ENCODE measurements at places on chromosomes 5 and 9. TPM values are rescaled to one million over a fixed set of nuclear protein-coding genes. Genes with fewer than 3 reads are reported as not detected.

Gene TLX3
- total RNA-seq: not detected

Gene TTC23L
- not detected for total RNA-seq

Gene ACTL7A
- not detected for total RNA-seq

Gene LPAR1
- total RNA-seq: 37.3 TPM

Gene FAF2
- 20.6 TPM for total RNA-seq

Gene PCDHB7
- total RNA-seq: not detected

DNA sequence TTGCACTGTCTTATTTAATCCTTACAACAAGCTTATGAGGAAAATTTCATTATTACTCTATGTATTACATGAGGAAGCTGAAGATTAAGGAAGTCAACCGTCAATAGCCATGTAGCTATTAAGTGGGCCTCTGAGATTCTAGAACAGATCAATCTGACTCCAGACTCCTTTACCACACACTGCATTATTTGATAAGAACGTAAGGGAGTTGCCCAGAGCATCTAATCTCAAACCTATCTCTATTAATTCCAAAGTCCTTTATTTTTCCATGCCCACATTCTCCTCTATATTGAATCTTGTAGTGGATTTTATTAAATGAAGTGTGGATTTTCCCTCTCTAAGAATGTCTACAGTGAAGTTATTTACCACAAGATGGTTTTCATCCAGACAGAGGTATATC lies 118.2 kb upstream of the MTAP start:
- no peak for DNase-seq

GRCh38 chr9:16090907-16091629 lies 538.2 kb downstream of the CCDC171 start:
- DNase-seq: no peak

- DNase-seq: no peak
These were observed 398.5 kb upstream of the RPS23 start for GRCh38 chr5:82676661-82677060.

GRCh38 chr5:180128671-180129261 lies 57.2 kb upstream of the RNF130 start:
- DNase-seq: peak; percentile 18

DNA sequence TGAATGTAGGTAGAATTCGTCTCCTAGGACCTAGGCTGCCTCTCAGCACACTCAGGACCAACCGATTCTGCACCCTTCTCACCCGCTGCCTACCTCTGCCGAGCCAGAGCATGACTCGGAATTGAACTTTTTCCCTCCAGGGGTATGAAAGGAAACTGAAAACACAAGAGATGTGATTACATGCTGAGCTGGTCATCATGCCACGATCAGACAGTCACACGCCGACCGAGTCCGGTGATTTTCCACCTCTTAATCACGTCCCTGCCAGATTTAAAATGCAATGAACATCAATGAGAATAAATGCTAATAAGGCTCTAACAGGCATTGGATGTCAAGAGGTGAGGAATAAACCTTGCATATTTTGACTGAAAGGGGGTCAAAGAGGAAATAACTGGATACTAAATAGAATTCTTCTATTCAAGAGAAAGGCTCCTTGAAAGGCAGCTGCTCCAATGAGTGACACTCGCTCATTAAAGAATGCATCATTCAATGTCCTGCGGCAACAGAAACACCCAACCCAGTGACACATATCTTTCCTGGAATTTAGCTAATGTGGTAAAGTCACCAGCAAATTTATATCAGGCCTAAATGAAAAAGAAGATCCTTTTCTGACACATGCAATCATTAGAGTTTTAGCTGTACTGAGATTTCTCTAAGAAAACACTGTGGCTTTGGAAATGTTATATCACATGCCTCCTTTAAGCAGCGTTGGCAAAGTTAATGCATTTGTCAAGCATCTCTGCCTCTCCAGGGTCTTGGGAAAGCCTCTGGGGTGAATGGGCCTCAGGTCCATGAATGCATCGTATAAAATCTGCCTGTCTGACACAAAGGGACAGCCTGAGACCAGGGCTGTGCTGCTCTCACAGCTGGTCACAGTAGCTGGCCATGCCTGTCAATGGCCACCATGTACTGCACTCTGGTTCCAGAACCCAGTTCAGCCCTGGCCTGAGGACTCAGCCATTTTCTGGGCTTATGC lies 128.7 kb downstream of the SPOCK1 start:
- no peak for DNase-seq

GRCh38 chr5:133736512-133736911 lies 124.2 kb upstream of the FSTL4 start:
- DNase-seq: no peak

- DNase-seq: peak; percentile 20
These were observed 334.5 kb downstream of the DTWD2 start for GRCh38 chr5:118653872-118654271.

GRCh38 chr5:14443671-14444093 lies 137.9 kb upstream of the OTULINL start:
- DNase-seq: no peak
